ENCODE measurements at places on chromosomes 4 and X.

GRCh38 chr4:85391589-85392410, 83.2 kb upstream of the ARHGAP24 start:
- DNase-seq = no peak

- no peak for DNase-seq
Observed at GRCh38 chrX:86047936-86048280, 550 bp upstream of the CHM start.

GRCh38 chr4:38577462-38577861, 86.5 kb upstream of the KLF3 start:
- no peak for DNase-seq

DNA sequence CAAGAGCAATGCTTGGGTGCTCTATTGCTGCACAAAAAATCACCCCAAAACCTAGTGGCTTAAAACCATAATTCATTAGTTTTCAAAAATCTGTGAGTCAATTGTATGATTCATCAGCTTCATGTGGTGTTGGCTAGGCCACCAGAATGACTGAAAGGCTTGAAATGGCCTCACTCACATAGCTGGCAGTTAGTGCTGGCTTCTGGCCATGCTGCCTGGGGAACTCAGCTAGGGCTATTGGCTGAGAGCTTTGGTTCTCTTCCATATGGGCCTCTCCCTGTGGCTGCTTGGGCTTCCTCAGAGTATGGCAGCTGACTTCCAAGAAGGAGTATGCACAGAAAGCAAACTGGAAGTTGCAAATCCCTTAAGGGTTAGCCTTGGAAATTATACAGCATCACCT, 3.1 kb upstream of the MTMR1 start:
- DNase-seq = no peak

DNA sequence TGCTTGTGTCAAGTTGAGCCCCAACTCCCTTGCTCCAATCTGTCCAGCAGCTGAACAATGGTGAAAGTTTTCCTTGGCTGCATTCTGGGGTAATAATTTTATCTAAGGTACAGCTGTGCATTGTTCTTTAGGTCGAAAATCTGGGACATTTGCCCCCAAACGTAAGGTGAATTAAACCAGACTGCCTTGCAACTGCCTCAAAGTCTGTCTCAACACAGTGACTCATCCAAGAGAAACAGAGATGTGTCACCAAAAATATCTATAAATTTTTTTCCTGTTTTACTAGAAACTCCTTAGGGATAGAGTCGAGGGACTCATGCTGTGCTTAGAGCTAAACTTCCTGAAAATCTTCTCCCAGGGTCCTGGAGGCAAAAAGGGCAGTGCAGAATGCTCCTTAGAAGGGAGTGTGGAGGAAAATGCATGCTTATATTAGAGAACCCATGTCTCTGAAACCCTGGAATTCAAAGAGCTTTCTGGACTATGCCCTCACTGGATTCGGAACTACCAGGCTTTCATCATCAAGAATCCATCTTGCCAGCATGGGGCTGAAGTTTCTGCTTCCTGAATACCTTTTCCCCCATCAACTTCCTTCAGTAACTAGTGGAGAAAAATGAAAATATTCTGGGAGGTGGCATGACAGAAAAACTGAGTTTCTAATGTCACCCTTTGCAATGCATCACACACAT, 115.7 kb downstream of the PALLD start:
- DNase-seq = no peak

- DNase-seq = no peak
Observed at GRCh38 chrX:44349561-44349960, 6.1 kb upstream of the EFHC2 start.

DNA sequence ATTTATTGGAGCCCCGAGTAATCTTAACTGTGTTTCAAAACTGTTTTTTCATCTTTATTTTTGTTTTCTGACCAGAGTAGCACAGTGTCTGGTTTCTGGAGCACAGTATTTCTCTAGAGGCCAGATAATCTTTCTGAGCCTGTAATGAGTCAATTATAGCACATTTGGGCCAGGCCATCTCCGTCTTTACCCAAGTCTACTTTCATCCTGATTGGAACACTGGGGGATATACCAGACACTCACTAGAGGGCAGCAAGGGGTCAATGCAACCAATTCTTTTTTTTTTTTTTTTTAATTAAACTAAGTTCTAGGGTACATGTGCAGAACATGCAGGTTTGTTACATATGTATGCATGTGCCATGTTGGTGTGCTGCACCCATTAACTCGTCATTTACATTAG, 282.0 kb downstream of the ARHGAP24 start:
- no peak for DNase-seq

DNA sequence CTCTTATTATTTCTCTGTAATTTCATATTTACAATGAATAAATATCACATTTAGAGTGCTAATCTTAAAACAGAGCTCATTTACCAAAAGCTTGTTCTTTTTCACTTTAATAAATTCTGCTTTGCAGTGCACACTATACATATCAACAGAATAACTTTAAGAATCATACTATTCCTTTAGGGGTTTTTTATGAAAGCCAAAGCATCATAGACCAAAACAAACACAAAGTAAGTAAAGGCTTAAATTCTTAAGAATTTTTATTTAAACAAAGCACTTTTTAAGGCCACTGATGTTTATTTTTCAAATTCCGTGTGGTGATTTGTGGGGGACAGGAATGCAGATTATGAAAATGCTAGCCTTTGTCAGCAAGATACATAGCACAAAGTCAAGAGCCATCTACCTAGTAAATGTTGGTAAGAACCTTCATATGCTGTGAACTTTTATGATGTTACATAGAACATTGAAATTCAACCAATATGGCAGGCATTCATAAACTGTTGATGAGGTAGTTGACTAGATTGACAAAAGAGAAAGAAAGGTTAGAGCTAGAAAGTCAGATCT, 17.8 kb downstream of the TIGD2 start:
- DNase-seq = no peak

- no peak for DNase-seq
Observed at GRCh38 chrX:30751497-30751896, 98.3 kb downstream of the GK start.

GRCh38 chrX:105636667-105637066, 185.7 kb upstream of the NRK start:
- DNase-seq = no peak

GRCh38 chr4:102623622-102624021, 122.5 kb downstream of the NFKB1 start:
- no peak for DNase-seq

DNA sequence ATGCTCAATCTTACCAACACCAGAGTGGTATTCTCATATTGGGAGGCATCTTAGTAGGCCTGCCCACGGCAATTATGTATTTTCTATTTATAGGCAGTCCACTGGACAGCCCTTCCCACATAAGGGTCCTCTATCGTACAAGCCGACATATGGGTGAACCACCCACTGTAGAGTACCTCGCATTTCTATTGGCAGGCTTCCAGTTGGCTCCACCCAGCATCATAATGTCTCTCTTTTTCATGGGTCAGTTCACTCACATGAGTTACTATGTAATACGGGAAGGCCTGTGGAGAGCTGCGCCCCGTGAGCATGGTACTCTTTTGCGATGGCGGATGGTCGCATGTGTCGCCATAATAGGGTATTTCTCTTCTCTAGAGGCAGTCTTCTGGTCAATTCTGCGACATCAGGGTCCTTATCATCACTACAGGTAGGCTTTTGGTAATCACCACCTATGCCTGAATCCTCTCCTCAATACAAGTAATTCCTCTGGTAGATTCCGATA, 29.4 kb upstream of the FOXR2 start:
- no peak for DNase-seq
